ENCODE measurements at places on chromosomes 13 and 19.

DNA sequence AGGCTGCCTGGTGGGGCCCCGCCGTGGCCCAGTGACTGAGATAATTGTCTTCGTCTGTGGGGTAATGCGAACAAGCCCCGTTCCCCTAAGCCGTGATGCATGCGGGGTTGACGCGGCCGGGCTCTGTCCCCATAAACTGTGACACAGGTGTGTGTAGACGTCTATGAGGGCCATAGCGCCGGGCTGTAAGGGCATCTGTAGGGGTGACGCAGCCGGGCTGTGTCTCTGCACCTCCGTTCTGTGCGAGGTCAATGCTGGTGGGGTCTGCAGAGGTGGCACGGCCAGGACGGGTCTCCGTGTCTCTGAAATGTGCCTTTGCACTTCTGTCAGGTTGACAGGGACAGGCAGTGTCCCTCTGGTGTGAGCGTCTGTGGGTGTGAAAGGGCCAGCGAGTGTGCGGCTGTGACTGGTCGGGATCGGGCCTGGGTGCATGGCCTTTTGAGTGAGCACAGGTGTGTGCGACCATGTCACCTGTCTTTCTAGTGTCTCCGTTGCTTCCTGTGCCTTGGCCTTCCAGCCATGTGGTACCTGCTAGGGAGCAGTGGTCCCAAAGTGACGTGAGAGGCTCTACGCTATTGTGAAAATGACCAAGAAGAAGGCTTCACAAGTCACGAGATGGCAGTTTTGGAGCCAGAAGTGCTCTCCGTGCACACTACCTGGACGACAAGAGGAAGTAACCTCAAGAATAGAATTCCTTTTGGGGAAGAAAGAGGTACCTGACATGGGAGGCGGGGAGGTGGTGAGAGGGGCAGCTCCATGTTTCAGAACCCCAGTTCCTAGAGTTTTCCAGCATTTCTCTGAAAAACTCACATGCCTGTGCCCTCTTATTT, 16.4 kb upstream of the ZNF331 start:
- no peak for DNase-seq

- DNase-seq: no peak
Observed at GRCh38 chr19:13120031-13120430, 2.0 kb downstream of the NACC1 start.

DNA sequence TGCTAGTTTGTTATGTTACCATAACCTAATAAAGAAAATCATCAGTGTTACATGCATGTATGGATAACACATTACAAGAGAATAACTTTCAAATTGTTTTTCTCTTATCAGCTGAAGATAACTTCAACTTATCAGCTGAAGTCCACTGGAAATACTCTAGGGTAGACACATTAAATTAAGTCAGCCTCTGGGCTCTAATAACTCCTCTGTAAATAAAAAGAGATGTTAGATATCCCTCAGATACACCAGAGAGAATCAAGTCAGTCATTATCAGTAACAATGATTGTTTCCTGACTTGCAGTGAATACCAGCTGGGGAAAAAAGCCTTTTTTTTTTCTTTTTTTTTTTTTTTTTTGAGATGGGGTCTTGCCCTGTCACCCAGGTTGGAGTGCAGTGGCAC, 1.6 kb upstream of the KBTBD7 start:
- no peak for DNase-seq

DNA sequence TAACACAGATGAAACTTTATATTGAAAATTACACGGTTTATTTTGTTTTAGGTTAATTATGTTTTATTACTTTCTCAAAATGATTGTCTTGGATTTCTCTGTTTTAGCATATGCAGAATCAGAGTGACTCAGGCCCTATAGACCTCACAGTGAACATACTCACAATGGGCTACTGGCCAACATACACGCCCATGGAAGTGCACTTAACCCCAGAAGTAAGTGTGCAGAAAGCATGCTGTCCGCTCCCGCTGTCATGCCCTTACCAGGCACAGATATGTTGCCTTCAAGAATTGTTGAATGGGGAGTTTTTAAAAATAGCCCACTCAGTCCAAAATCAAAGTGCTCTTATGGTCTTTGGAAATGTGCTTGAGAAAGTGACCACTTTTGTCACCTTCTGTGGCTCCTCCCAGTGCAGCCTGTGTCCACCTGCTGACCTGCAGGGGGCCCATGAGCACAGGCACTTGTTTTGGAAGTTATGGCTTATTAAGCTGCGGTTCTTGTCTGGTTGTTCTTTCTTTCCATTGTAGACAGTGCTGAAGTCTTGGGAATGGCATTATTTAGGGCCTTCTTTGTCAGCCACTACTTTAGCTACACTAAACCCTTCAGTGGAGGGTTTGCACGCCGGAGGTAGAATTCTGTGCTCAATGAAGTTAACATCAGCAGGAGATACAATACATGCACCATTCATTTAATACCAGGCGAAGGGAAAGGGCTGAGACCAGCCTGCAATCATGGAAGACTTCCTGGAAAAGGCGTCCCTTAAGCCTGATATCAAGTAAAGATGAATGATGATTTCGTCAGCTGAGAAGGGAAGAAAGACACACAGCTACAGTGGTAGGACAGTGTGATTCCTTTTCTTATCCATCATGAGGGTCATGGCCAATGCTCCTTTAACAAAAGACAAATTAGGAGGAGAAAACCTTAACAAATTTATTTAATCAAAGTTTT, 36.7 kb downstream of the CUL4A start:
- peak; percentile 18 for DNase-seq

GRCh38 chr13:40352802-40353562, 313.5 kb downstream of the FOXO1 start:
- DNase-seq: no peak

DNA sequence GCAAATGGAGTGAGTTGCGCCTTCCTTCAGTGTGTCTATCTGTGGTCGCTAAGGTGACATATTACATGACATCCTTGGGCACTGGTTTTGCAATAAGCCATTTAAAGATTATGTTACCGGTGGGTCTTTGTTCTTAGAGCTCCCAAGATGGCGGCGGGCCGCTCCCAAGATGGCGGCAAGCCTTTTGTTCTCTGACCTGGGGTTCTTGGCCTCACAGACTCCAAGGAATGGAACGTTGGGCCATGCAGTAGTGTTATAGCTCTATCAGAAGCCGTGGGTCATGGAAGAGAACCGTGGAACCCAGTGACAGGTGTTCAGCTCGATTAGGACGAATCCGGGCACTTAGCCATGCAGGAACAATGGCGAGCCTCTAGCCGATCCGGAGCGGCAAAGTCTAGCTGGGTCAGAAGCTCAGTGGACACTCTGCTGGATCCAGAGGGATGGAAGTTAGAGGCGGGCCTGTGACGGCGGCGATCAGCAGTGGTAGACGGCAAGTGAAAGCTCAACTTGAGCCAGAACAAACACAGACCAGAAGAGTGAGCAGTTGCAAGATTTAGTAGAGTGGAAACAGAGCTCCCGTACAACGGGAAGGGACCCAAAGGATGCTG, 188.6 kb downstream of the TEX29 start:
- no peak for DNase-seq

DNA sequence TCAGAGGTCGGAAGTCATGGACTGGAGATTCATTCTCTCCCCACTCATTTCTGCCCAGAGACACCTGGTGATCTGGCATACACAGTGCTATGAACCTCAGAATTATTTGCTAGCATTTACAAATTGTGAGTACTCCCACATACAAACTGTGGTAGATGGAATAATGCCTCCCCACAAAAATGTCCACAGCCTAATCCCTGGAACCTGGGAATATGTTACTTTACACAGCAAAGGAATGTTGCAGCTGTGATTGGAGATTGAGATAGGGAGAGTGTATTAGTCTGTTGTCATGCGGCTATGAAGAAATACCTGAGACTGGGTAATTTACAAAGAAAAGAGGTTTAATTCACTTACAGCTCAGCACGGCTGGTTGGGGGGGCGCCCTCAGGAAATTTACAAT, 3.1 kb upstream of the UQCRFS1 start:
- DNase-seq: no peak

DNA sequence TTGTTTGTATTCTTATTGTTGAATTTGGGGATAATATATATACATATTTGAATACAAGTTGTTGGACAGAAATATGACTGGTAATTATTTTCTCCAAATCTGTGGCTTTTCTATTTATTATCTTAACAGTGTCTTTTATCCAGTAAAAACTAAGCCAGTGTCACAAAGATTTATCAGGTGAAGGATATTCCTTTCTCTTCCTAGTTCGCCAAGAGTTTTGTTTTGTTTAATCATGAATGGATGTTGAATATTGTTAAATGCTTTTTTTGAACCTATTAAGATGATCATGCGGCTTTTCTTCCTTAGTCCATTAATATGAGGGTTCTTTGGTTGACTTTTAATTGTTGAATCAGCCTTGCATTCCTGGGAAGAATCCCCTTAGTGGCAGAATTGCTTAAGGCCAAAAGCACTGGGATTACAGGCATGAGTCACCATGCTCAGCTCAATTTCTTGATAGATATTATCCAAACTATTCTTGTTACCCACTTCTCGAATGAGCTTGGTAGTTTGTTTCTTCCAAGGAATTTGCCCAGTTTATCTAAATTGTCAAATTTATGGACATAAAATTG, 53.3 kb downstream of the TEX26 start:
- DNase-seq: peak; percentile 7

GRCh38 chr19:18895038-18895823, 727 bp downstream of the CERS1 start:
- DNase-seq: peak; percentile 67

- DNase-seq: no peak
Observed at GRCh38 chr19:1962674-1963073, 21.7 kb downstream of the CSNK1G2 start.

DNA sequence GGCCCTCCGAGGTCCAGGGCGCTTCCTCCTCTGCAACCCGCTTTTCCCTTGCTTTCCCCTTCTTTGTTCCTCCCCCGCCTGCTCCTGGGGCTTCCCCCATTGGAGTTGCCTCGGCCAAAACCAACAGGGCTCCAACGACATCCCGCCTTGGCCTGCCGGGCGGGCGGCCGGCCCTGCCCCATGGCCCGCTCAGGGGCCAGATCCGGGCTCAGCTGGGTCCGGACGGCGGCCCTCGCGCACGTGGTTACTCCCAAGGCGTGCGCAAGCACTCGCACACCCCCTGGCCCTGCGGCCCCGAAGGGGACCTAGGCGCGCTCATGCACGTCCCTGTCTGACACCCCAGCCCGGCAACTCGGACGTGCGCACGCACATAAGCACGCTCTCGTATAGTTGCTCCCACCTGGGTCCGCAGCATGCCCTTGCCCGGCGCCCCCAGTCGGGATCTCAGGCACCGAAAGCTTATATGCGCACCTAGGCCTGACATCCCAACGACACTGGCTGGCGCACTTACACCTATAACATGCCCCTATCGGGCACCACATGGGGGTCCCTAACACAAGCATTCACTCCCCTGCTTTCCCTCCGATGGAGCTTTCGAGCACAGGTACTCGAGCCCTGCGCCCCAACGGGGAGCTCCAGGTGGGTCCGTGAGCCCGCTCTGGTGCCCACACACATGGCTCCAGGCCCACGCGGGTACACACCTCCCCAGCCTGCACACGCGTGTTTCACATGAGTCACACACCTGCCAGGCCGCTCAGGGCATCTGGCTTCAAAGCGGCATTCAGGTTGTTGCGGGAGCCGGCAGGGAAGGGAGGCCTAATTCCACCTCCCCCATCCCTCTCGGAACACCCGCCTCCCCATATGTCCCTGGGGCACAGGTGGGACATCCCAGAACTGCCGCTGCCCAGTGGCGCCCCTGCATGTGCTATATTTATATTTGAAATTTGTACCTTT, 15.0 kb downstream of the NFIX start:
- DNase-seq: no peak

DNA sequence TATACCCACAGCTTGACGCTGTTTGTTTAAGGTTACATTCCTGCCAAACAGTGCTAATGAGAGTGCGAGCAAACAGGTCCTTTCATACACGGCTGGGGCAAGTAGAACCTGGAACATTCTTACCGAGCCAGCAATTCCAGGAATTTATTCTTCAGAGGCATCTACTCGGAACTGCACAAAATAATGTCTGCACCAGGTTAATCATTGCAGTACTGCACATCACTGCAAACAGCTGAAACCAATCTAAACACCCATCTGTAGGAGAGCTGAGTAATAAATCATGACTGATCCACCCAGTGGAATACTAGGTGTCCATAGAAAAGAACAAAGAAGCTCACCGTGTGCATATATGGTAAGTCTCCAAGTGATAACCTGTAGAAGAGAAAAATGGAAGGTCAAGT, 1.2 kb upstream of the ZNF579 start:
- DNase-seq: peak; percentile 93

- DNase-seq: no peak
Observed at GRCh38 chr13:29479716-29480492, 115.6 kb downstream of the SLC7A1 start.

DNA sequence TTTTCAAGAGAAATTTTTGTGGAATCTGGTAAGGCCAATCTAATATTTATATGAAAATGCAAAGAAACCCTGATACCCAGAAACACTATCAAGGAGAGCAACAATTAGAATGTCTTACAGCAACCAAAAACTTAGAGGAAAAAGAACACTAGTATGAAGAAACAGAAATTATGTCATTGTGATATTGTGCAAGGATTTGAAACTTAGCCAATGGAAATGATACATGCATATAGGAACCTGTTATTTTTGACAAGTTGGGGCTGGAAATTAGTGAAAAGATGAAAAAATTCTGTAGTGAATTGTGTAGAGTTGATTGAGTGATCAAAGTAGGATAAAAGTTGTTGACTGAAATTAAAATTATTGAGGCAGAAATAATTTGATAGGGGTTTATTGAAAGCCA, 792.6 kb upstream of the SLITRK6 start:
- no peak for DNase-seq

GRCh38 chr19:54420383-54421168, 5.3 kb downstream of the TTYH1 start:
- DNase-seq: no peak

- peak; percentile 16 for DNase-seq
Observed at GRCh38 chr13:27712421-27712820, 79.9 kb upstream of the GSX1 start.
